A549 treated with ZK216348 at 1 μM for 4 hours (cell line): ENCODE measurements at places on chromosomes 13 and 19. TPM values are rescaled to one million over a fixed set of nuclear protein-coding genes. Genes with fewer than 3 reads are reported as not detected.

STAP2 gene
- total RNA-seq: 0.12 to 0.47 TPM in 2 of 5 replicates, not detected in the others

PSG1 gene
- total RNA-seq: 0.20 to 0.56 TPM (median 0.26 TPM) in 5 replicates

RFPL4A gene
- 0.28 to 1.1 TPM (median 0.51 TPM) in 4 of 5 replicates, not detected in the other for total RNA-seq

FAM216B gene
- total RNA-seq: not detected in 5 replicates

ZNF208 gene
- not detected in 5 replicates for total RNA-seq

IGFL1 gene
- total RNA-seq: 1.3 to 3.8 TPM (median 2.4 TPM) in 5 replicates

LAIR2 gene
- not detected in 5 replicates for total RNA-seq

RASIP1 gene
- total RNA-seq: 0.13 to 1.4 TPM (median 0.36 TPM) in 5 replicates
